ENCODE measurements at places on chromosomes 1 and 21.
A peak's percentile ranks its signal among the peaks of the same experiment; 100 is the strongest.

DNA sequence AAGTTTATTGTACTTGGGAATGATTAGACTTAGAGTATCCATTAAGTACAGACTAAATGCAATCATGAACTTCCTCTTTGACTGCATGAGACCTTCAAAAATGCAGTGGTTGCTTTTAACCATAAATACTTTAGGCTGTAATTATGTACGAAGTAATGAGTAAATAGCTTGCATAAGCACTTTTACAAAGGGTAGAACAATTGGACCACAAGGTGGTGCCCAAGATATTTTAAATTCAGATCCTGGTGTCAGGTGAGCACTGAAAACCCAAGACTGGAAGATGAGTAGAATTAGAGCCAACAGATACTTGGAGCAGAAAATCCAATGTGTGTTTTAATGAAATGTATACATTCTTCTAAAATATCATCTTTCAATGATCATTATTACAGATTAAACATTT lies 43.4 kb upstream of the RHOU start:
- peak; percentile 55 for DNase-seq

- DNase-seq: no peak
Measured at GRCh38 chr21:28387220-28387619, 605.5 kb downstream of the LTN1 start.

DNA sequence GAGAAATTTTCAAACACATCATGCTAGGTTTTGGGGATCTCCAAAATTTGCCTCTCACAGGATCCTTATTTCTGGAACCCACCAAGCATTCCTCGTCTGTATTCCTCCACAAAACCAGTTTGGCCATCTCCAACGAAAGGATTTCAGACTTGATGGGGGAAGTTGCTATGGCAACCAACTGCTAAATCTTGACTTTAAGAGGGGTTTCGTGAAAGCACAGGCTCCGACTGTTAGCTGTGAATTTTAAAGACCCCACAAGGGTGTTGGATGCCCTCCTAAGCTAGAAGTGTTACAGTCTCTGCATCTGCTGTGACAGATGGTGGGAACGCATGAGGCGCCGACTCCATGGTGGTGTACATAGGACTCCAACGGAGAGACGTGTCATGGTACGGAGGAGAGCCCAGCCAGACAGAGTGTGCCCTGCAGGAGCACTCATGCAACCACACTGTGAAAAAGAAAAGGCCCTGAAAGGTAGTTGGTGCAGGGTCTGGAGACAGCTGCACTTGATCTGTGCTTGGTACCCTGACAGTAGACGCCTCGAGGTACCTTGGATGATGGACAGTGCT lies 147.1 kb downstream of the ASTN1 start:
- no peak for DNase-seq

DNA sequence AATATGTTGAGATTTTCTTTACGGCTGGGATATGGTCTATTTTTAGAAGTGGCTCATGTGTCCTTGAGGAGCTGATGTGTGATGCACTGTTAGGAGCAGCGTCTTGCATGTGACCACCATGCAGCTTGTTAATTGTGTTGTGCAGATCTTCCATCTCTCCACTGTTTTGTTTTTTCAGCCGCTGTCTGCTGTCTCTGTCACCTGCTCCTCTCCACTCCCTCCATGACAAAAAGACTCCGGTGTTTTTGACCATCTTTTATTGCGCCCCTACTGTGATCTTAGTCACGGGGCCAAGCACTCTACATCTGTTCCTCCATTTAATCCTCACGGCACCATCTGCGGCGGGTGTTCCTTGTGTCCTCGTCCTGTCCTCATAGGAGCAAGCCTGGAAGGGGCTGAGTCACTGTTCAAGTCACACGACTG lies 51.8 kb downstream of the ADARB1 start:
- no peak for DNase-seq

DNA sequence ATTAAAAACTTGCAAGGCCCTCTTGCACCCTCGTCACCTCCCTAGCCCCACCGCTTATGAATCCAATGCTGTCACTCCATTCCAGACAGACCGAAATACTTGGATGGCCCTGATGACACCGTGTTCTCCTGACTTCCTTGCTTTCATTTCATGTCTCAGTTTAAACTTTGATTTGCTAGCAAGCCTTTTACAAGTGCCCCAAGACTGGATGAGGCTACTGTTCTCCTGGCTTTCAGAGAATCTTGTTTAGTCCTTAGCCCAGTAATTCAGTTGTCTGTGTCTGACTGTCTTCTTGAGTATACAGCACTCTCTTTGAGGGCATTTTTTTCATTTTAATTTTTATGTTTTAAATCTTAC lies 824 bp upstream of the IFI44L start:
- DNase-seq: no peak

DNA sequence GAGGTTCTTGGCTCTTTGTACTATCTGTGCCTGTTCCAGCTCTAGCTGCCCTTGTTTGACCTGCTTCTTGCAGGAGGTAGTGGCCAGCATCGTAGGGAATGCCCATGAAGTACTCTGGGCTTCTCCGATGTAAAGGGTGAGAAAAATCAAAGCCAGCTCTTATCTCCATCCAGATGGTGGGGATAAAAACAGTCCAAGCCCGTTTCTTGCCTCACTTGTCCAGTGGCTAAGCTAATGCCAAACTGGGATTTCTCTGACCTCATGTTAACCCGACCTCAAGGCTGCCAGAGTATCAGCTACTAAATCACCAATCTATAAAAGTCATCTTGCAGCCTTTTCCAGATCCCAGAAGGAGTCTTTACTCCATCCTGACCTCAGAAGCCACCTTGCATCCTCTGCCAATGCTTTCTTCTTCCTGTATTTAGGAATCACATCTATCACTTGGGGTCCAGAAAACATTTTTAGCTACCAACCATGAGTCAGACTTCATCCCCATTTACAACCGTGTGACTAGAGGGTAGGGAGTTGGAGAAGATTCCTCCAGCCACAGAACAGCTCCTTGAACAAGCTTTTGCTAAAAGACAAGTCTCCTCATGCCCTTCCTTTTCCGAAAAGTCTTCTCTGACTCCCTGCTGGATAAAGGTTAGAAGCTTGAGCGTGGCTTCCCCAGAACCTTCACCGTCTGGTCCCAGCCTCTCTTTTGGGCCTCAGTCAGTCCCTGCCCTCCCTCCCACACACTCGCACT lies 35.9 kb downstream of the KCNC4 start:
- no peak for DNase-seq

GRCh38 chr1:235930543-235930942 lies 63.8 kb upstream of the LYST start:
- no peak for DNase-seq

DNA sequence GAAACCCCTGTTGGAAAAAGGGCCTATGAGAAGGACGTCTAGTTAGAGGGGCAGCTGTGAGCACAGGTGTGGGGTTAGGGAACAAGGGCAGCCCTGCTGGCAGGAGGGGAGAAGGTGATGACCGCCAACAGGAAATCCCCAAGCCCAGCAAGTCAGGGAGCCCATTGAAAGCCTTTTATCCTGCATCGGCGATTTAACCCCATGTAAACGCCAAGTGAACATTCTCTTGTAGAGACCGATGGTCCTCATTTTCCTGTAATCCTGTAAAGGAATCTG lies 1.1 kb upstream of the BSND start:
- no peak for DNase-seq

GRCh38 chr1:82492159-82492558 lies 691.4 kb downstream of the ADGRL2 start:
- no peak for DNase-seq

DNA sequence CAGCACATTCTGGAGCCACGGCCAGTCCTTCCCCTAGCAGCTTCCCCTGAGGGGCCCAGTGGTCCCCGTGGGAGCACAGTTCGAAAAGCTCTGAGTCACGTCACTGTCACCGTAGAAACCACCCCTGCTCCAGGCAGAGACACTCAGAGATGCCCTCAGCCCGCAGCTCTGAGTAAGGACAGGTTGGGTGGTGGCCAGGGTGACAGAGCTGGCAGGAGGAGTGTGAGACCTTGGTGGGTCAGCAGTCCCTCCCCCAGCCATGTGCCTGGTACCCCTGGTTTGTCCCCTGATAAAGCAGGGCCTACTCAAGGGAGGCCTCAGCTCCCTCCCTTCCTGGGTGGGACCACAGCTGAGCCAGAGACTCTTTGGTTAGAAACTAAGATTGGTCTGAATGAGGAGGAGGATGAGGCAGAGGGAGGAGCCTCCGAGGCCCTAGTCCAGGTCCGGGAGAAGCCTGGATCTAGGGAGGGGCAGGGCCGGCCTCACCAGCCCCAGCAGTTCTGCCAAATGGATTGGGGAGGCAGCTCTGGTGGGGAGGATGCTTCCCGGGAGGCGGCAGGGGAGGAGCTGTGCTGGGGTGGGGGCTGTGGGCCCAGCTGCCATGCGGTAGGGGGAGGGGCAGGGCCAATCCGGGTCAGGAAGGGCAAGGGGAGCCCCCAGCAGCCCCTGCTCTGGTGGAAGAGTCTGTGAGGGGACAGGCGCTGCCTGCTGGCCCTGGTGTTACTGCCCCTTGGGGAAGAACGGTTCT lies 55.2 kb downstream of the SLC9A1 start:
- DNase-seq: peak; percentile 48

- DNase-seq: no peak
Measured at GRCh38 chr1:212381397-212382035, 33.2 kb downstream of the PACC1 start.

GRCh38 chr1:159535907-159536306 lies at the start of gene OR10J5:
Gene OR10J5 (minus strand): TSS chr1:159536007. CDS start chr1:159536007, 0 bp downstream.
- no peak for DNase-seq

DNA sequence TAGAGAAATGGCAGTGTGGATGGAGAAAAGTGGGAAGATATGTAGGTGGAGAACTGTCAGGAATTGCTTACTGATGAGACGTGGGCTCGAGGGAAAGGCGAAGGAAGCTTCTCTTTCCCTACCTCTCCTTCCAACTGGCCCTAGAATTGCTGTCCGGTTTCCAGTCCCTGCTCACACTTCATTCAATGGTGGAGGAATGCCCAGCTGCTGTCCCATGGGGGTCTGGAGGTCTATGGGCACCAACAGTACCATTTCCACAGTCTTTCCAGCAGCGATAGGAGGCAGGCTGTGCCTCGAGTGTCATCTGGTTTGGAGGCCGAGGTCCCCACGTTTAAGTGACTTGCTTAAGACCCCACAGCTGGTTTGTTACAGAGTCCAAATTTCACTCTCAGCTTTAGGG lies 31.5 kb upstream of the CD1D start:
- DNase-seq: no peak

- DNase-seq: no peak
Measured at GRCh38 chr1:38775175-38775845, 84.3 kb downstream of the RRAGC start.

Data from HuH-7 (cell line).